ENCODE measurements at places on chromosomes 4 and X. TPM values are rescaled to one million over a fixed set of nuclear protein-coding genes. Genes with fewer than 3 reads are reported as not detected.
A peak's percentile ranks its signal among the peaks of the same experiment; 100 is the strongest.

DNA sequence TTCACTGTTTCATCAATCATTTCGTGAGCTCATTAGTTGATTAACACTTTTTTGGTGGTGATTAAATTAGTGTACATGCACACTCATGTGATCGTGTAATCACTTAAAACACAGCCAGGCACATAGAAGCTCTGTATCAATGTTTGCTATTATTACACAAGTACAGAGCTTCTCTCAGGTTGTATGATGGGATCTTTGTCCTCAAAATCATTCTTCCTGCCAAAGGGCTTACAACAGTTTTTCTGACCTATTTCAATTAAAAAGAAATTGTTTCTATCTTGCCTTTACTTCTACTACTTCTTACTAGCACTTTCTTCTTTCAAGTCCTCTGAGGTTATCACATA, 145.1 kb downstream of the AMELX start:
- H3K27me3 ChIP-seq = no peaks in the 10 kb centered on the region
- no peak overlapping the region for H3K27ac ChIP-seq
- no peaks in the 10 kb centered on the region for H3K4me1 ChIP-seq
- no peak for DNase-seq

- no peaks in the 10 kb centered on the region for H3K36me3 ChIP-seq
- no peak overlapping the region for H3K4me3 ChIP-seq
- H3K27ac ChIP-seq = no peak overlapping the region
- no peak for DNase-seq
- H3K4me1 ChIP-seq = peaks cover 8% of the 10 kb centered on the region
Observed at GRCh38 chr4:184267673-184268583, 50.3 kb upstream of the ENPP6 start.

Gene HSFX4
- total RNA-seq = not detected

GRCh38 chr4:106502106-106502699, 133.6 kb upstream of the GIMD1 start:
- H3K27me3 ChIP-seq = no peaks in the 10 kb centered on the region
- H3K4me3 ChIP-seq = no peak overlapping the region
- H3K36me3 ChIP-seq = no peaks in the 10 kb centered on the region
- H3K27ac ChIP-seq = no peak overlapping the region
- peak; percentile 84 for DNase-seq

DNA sequence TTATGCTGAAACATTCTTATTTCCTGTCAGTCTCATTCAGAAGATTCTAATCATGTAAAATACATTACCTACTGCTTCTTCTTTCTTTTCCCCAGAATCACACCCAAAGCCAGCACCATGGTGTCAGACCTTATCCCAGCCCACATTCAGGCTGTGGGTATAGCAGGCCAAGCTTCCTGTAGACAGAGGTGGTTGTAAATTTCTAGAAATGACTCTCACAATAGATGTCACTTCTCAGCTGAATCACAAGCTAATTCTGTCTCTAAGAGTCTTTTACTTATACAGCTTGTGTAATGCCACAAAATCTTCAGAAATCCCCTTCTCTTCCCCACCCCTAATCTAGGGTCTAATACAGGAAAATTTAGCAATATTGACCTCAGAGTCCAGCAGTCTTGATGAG, 239.6 kb downstream of the PARM1 start:
- no peak overlapping the region for H3K27ac ChIP-seq
- H3K4me1 ChIP-seq = peaks cover 10% of the 10 kb centered on the region
- H3K27me3 ChIP-seq = no peaks in the 10 kb centered on the region
- no peaks in the 10 kb centered on the region for H3K36me3 ChIP-seq

DNA sequence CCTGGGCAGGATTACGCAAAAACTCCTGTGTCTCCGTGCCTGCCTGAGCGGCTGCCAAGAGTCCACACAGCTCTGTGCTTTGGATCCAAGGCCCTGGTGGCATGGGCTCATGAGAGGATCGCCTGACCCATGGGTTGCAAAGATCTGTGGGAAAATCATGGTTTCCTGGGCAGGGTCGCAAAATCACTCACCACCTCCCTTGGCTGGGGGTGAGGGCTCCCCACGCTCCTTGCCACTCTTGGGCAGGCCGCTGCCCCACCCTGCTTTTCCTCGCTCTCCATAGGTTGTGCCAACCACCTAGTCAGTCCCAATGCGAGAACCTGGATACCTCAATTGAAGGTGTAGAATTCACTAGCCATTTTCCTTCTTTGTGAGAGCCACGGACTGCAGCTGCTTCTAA, 66.5 kb upstream of the MAGEB18 start:
- no peak overlapping the region for H3K4me3 ChIP-seq
- no peaks in the 10 kb centered on the region for H3K27me3 ChIP-seq
- no peaks in the 10 kb centered on the region for H3K36me3 ChIP-seq
- H3K4me1 ChIP-seq = no peaks in the 10 kb centered on the region

GRCh38 chrX:889966-890651, 259.5 kb downstream of the SHOX start:
- DNase-seq = no peak
- no peaks in the 10 kb centered on the region for H3K27me3 ChIP-seq
- no peak overlapping the region for H3K27ac ChIP-seq
- H3K4me3 ChIP-seq = no peak overlapping the region
- no peaks in the 10 kb centered on the region for H3K4me1 ChIP-seq

Gene TMPRSS11A
- not detected for total RNA-seq

Gene SLIT2
- 1.2 TPM for total RNA-seq

Gene NPY2R
- 8.5 TPM for total RNA-seq

Gene NALF2
- total RNA-seq = 3.2 TPM

GRCh38 chrX:21952624-21953023, 12.1 kb downstream of the SMS start:
- H3K4me1 ChIP-seq = peaks cover 16% of the 10 kb centered on the region
- no peaks in the 10 kb centered on the region for H3K36me3 ChIP-seq

GRCh38 chrX:10160211-10160610, 3.4 kb downstream of the CLCN4 start:
- DNase-seq = no peak
- H3K36me3 ChIP-seq = no peaks in the 10 kb centered on the region
- no peaks in the 10 kb centered on the region for H3K27me3 ChIP-seq

DNA sequence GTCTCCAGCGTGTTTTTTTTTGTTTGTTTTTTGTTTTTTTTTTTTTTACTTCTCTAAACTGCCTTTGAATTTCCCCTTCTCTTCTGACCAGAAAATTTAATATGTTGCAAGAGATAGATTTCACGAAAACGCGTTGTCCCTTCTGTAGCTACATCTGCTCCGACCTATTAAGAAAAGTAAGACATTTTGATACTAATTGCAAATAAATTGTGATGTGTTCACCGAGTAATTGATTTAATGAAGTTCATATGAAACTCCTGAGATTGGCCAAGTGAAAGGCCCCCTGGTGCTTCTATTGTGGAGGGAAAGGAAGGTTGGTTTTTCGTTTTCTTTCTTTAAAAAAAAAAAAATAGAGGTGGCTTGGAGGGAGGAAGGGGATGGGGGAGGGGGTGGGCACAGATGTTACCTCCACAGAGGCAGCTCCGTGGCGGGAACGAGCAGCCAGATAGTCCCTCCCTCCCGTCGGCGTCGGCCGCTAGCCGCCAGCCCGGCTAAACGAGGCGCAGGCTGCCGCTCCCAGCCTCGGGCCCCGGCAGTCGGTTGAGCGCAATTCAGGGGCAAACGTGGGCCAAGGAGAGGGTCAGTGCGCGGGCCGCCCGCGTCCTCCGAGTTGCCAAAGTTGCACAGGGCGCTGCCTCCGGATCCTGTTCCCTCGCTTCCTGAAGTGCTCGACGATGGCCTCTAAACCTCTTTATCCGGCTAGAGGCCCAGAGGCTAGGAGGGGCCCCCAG, 139.1 kb upstream of the ZIC3 start:
- peak overlapping the region; percentile 46 for H3K4me3 ChIP-seq
- H3K27ac ChIP-seq = no peak overlapping the region
- peaks cover 32% of the 10 kb centered on the region for H3K4me1 ChIP-seq
